ENCODE measurements at places on chromosomes 5 and 9. TPM values are rescaled to one million over a fixed set of nuclear protein-coding genes. Genes with fewer than 3 reads are reported as not detected.

DNA sequence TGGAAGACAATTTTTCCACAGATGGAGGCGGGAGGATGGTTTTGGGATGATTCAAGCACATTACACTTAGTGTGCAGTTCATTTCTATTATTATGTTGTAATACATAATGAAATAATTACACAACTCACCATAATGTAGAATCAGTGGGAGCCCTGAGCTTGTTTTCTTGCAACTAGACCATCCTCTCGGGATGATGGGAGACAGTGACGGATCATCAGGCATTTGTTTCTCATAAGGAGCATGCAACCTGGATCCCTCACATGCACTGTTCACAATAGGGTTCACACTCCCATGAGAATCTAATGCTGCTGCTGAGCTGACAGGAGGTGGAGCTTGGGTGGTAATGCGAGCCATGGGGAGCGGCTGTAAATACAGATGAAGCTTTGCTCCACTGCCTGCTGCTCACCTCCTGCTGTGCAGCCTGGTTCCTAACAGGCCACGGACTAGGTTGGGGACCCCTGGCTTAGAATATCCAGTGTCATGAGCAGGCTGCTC, 1.6 kb downstream of the STKLD1 start:
- no peak for DNase-seq

DNA sequence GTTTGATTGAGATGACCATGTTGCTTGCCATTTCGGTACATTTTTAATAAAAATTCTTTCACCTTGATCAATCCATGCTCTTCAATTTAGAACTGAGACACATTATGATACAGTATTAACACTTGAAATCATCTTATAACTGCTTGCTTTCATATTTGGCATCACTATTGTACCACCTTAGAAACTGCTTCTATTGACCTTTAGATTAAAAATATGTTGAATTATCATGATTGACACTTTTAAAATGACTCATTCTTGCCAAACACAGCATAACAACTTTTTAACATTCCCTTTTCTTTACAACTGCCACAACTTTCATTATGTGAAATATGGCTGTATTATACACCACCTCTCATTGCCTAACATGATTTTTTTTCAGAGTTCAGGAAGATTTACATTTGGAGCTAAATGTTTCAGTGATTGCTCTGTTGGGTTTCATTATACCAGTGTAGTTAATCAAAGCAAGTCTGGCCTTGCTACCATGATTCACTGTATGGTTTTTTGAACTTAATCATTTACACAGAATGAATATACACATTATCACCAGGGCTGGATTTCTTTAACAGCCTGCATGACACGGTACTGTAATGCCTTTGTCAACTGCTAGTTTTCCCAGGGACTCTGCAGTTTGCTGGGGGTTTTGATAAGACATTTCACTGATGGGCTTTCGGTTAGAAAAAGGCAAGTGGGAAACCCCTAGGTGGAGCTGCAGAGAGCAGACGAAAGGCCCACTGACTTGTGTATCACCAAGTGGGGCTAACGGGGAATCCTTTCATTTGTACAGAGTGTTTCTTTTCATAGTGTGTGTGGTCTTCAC, 93.6 kb upstream of the TLE4 start:
- DNase-seq = no peak

GRCh38 chr5:2173151-2173834, 290.6 kb upstream of the IRX4 start:
- DNase-seq = no peak

DNA sequence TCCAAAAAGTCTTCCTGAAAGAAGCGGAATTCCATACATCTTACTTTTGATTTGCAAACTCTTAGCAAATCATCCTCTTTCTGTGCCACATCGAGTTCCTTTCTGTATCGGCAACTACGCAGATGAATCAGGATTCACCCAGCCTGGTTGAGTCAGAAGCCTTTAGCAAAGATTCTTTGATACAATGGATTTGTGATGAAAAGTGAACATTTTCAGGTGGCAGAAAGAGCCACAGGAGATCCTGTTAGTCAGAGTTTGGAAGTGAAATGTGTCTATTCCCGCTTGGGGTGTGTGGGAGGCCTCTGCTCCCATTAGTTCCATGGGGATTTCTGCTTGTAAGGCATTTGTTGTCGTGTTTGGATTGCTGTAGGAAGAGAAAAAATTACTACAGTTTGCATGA, 351.8 kb upstream of the WWC1 start:
- DNase-seq = no peak

DNA sequence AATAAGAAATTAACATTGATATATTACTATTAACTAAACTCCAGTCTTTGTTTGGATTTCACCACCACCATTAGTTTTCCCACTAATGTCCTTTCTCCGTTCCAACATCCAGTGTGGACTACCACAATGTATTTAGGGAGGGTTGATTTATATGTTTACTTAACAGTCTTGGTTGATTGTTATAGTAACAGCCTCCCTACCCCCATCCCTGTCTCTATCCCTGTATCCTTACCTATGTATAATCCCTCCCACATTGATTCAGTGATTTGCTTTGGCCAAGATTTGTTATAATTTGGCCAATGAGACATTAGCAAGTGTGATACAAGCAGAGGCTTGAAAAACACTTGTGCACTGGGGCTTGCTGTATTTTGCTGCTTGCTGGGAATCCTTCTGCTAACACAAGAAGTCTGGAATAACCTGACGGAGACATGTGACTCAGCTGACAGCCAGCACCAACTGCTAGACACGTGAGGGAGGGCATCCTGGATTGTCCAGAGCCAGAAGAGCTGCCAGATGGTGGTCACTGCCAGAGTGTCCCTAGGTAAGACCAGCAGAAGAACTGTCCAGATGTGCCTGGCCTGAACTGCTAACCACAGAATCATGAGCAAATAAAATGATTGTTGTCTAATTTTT, 51.2 kb upstream of the TCF7 start:
- no peak for DNase-seq

Gene CD14
- total RNA-seq = 96.9 TPM

Gene RNF20
- total RNA-seq = 27.8 TPM

GRCh38 chr9:133320421-133320881, 15.5 kb downstream of the SURF6 start:
- DNase-seq = peak; percentile 41

DNA sequence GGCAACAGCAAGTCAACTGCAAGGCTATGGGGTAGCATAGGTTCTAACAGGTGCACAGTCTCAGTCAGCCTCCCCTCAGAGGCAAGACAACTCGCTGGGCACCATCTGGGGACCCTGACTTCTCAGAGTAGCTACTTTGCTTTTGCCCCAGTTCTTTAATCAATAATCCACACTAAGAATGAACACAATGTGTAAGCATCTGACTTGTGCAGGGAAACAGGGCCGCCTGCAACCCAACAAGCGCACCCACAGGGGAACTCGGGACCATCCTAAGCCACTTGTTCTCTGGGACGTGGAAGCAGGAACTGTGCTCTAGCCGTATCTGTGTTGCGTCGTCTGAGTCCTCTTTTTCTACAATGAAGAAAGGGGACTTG, 1.9 kb downstream of the MOB3B start:
- no peak for DNase-seq

DNA sequence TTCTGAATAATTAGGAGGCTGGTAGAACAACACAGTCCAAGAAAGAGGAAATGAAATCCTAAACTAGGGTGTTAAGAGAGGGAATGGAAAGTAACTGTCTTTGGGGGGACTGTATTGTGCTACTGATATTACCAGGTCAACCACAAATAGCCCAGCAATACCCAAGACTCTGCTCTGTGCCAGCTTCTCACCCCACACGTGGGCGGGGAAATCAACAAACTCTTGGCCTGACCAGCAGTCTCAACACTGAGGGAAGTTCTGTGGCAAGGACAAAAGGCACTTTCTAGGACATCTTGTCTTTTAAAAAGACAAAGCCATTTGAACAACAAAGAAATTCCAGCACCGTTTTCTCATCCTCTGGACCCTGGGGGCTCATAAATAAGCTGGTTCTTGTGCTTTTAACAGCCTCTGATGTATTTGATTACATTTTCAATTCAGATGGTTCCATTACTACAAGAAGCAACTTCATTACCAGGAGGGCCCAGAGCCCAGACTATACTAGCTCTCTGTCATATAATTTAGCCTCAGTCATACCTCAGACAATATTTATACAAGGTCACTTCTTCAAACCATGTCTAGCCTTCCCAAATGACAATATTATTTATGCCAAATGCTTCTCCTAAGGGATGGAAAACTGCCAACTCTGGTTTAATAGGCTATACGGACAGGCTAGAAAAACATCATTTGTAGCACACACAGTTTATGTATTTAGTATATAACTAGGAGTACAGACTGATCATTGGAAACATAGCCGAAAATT, 297.8 kb downstream of the CWC27 start:
- no peak for DNase-seq

GRCh38 chr5:116377276-116378006, 197.2 kb downstream of the SEMA6A start:
- no peak for DNase-seq

- DNase-seq = no peak
These were observed 168.5 kb downstream of the GAS1 start for GRCh38 chr9:86778761-86779160.

DNA sequence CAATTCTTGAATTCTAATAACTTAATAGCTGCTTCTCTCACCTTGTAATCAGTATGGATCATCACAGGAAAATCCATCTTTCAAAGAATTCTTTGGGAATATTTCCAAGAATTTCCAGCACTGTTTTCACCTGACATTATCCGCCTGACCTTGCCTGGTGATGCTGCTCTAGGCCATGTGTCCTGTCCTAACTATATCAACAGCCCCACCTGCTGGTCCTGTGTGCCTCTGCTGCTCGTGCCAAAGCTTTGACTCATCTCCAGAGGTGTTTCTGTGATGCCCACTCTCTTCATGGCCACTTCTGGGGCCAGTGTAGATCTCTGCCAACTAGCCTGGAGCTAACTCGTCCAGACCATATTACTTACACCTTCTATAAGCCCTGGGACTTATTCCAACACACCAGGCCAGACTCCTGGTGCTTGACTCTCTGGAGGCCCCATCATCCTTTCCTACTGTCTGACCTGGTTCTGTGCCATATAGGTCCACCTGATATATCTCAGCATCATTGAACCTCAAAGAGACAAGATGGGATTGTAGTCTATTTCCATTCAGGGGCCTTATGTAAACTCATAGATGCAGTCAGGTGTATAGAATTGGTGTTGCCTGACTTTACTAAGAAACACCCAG, 67.5 kb upstream of the CKMT2 start:
- no peak for DNase-seq

DNA sequence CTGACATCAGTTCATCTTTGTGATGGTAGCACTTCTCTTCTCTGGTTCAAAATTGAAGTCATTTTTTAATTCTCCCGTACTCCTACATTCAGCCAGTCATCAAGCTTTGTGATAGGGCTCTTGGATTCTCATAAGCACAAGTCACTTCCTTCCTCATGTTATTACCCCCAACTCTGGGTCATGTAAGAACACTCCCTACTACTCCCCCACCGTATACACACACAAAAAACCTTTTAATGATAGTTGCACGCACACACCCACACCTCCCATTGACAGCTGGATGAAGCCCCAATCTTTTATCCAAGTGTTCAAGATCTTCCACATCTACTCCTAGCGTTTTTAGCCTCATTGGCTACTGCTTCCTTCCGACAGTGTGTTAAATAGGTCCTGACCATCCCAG, 16.8 kb downstream of the KDM3B start:
- no peak for DNase-seq

Gene NKD2
- total RNA-seq = 4.4 TPM

GRCh38 chr5:144832416-144832815, 661.7 kb downstream of the KCTD16 start:
- DNase-seq = no peak

- peak; percentile 62 for DNase-seq
These were observed 7.8 kb upstream of the MRNIP start for GRCh38 chr5:179866241-179867078.

- no peak for DNase-seq
These were observed 83.7 kb downstream of the SERINC5 start for GRCh38 chr5:80172067-80172695.

GRCh38 chr5:124745928-124746915, at the start of gene ZNF608:
Gene ZNF608 (minus strand): TSS chr5:124746639. CDS start chr5:124744989, 1,650 bp downstream.
- DNase-seq = no peak

- no peak for DNase-seq
These were observed 58.6 kb upstream of the LMNB1 start for GRCh38 chr5:126718236-126718868.

Gene SAXO1
- not detected for total RNA-seq

DNA sequence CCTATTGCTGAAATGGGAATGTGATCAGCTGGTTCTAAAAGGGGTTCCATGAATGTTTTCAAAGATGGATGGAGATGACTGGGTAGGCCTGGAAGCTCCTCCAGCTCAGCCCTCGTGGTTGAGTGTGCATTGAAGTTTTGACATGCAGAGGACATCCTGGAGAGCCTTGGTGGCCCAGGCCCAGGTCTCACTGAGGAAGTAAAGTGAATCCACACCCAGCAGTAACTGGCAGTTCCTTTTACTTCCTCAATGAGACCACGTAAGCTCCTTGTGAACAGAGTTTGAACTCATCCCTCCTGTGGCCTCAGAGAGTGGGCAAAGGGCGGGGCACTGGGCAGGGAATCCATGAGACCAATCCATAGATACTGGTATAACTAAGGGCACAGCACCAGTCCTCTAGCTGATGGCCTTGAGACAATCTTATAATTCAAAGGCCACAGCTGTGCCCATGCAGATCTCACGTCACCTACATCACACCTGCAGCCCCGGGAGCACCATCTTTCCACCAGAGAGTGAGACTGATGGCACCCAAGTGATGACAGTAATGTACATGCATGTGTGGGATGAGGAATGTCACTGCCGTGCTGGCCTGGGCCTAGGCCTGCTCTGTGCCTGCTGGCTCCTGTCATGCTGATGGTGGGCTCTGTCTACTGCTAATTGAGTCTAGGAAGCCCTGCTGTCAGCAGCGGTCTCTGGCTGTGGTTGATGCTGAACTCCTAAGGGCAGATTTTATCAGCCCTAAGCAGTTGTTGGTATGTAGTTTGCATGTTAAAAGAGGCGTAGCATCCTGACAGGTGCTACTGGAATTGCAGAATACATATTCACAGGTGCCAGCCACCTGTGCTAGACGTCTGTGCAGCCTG, 257.8 kb downstream of the FSTL4 start:
- no peak for DNase-seq

- DNase-seq = peak; percentile 32
These were observed 173.4 kb downstream of the NR3C1 start for GRCh38 chr5:143229896-143230675.

Gene SPINK7
- total RNA-seq = not detected

DNA sequence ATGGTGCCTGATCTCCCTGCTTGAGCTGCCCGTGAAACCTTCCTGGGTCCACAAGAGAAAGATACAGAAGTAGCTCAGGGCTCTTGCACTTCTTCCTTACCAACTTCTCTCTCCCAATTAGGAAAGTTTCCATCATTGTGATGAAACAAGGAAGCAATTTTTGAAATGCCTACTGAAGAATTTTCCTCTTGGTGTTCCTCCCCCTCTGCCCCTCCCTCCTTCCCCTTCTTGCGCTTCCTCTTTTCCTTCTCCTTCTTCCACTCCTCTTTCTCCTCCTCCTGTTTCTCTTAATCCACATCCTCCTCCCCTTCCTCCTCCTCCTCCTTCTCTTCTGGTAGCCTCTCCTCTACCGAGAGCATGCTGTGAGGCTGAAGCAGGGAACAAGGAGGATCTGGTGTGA, 36.3 kb upstream of the OTULINL start:
- no peak for DNase-seq

- DNase-seq = no peak
These were observed 338.0 kb downstream of the NSG2 start for GRCh38 chr5:174383210-174384167.
